Stimulated activated CD8-positive, alpha-beta memory T cell treated with anti-CD3 and anti-CD28 coated beads, Interleukin-15, amount 100 ng/mL, for 24 hours (primary cell): ENCODE measurements at places on chromosomes 5 and 9.

- DNase-seq = no peak
Measured at GRCh38 chr5:69317391-69317790, 15.2 kb downstream of the CCDC125 start.

- DNase-seq = no peak
Measured at GRCh38 chr5:90747693-90748092, 189.1 kb downstream of the ADGRV1 start.

DNA sequence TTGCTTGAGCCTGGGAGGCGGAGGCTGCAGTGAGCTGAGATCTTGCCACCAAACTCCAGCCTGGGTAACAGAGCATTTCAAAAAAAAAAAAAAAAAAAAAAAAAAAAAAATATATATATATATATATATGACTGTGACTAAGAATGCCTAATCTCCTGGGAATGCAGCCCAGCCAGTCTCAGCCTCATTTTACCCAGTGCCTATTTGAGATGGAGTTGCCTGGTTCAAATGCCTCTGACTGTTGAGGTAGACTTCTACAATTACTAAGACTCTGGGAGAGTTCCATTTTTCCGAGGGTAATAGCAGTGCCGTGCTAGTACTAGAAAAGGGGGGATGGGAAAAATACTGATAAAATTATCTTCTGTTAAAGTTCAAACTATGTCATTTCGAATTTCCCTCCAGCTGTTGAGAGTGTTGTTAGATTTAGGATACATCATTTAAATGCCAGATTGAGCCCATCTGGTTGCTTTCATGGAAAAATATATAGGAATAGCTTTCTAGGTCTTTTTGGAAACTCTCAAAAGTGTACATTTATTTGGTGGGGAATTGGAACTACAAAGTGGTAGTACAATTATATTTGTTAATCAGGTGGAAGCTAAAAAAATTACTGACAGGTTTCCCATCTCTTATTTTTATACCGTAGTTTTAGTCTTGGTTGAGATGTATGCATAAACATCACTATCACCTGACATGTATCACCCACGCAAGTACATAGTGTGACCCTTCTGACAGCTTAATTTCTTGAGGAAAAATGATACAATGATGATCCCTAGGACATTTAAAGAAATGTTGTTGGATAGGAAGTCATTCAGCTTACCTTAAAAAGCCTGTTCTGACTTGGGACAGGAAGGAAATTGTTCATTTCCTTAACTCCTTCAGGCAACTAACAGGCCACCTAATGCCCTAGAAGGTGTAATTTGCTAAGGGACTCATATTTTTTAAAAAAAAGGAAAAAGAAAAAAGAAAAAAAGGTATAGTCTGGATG, 214.9 kb downstream of the ADAMTSL1 start:
- DNase-seq = no peak

DNA sequence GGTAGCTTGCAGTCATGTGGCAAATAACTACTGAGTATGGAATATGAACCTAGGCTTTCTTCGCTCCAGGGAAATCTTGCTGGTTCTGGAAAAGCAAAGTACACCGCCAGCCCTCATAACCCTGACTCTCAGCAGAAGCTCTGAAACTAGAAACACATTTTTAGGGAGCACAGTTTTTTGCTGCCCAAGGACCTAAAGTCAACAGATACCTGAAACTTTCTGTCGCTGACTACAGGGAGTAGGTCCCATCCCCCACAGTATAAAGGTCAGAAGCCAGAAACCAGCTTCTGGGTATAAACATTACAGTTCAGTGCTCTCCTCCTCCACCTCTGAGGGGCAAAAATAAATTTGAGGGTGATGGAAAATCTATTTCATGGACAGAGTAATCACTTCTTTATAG, 3.0 kb downstream of the ATOX1 start:
- DNase-seq = no peak

DNA sequence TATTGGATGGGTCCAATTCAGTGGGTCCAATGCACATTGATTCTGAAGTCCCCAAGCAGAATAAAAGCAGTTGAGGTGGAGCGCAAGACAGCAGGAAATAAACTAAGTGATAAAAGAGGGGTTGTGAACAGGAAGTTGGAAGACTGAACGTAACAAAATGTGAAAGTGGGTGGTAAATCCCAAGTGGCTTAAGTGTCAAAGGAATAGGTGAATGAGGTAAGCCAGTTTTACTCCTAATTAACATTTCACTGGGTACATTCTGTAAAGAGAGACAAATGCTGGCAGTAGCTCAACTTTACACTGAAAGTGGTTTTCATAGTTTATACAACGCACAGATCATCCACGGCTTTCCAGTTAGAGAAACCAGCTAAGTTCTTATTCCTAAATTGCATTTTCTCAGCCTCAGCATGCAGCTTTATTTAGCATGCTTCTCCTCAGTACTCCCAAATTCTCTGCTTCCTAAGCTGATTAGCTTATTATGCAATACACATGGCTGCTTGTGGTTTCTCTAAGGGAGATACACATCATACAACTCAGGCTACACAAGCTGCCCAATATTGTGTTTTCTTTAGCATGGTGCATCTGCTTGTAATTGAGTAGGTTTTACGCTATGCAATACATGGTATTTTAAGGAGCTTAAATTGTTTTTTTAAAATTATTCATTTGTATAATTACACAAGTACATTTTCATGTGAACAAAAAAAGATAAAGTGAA, 34.2 kb upstream of the HSD17B4 start:
- no peak for DNase-seq

GRCh38 chr5:157828944-157829639, 29.9 kb downstream of the CLINT1 start:
- DNase-seq = no peak

DNA sequence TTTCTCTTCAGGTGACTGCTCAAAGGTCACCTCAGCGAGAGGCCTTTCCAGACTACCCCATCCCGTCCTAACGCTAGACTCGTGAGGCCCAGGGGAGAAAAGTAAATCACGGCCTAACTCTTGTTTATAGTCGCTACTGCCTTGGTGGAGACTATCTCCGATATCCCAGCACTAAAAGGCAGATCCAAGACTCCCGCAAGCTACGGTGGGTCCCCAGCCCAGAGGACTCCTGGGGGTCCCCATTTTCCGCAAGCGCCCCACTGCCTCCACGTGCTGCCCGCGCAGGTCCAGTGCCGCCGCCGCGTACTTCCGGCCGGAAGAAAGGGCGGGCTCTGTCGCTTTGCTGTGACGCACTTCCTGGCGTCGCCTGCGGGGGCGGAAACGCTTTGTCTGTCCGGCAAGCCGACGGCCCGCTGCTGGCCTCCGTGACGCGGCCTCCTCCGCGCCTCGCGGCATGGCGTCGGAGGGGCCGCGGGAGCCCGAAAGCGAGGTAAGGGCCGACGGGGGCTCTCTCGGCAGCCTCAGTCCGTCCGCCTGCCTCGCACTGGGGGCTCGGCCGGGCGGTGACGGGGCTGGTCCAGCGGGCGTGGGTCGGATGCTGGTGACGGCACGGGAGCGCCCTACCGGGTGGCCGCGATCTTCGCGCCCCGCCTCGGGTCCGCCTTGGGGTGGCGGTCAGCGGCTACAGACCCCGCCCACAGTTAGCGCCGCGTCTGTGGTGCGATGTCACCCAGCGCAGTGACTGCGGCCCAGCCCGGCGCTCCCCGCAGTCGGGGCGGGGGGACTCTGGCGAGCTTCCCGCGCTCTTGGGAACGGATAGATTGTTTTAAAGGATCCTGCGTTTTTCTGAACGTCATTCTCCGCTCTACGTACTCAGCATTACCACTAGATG, at the start of gene SECISBP2:
Gene SECISBP2 (plus strand): TSS at position 378 of the 892 bp plus-strand sequence. CDS start 77 bp downstream, at position 455.
- peak; percentile 96 for DNase-seq

DNA sequence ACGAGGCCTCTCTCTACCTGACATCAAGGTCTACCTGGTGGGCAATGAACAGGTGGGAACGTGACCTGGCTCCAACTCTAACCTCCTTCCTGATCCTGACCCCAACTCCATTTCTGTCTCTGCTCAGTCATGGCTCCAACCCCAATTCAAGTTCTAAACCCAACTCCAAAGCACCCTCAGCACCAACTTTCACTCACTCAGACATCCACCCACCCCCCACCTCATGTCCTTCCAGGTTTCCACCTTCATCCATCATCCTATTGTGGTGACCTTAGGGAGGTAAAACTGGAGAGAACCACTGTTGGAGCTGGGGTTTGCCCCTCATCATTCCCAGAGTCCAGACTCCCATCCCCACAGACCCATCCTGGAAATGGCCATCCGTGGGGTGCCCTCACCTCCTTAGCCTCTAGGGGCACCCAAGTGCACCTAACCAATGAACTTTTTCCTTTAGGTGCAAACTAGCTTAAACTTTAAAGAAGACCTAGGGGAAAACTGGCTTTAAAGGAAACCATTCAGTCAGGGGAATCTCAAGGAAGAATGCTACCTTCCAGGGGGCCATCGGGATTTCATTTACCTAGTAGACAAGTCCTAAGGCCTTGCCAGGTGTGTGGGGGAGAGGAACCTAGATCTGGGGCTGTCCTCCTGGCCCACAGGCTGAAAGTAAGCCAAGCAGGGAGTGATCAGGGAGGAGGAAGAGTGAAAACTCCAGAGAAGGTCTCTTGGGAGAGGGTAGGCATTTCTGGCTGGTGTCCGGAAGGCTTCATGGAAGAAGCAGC, 11.3 kb downstream of the RGS14 start:
- no peak for DNase-seq

GRCh38 chr5:131776450-131776849, 20.4 kb downstream of the FNIP1 start:
- DNase-seq = no peak

DNA sequence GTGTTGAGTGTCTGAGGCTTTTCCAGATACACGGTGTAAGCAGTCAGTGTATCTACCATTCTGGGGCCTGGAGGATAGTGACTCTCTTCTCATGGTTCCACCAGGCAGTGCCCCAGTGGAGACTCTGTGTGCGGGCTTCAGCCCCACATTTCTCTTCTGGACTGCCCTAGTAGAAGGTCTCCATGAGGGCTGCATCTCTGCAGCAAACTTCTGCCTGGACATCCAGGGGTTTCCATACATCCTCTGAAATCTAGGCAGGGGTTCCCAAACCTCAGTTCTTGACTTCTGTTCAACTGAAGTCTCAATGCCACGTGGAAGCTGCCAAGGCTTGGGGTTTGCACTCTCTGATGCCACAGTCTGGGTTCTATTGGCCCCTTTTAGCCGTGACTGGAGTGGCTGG, 256.6 kb upstream of the ITGA1 start:
- no peak for DNase-seq

DNA sequence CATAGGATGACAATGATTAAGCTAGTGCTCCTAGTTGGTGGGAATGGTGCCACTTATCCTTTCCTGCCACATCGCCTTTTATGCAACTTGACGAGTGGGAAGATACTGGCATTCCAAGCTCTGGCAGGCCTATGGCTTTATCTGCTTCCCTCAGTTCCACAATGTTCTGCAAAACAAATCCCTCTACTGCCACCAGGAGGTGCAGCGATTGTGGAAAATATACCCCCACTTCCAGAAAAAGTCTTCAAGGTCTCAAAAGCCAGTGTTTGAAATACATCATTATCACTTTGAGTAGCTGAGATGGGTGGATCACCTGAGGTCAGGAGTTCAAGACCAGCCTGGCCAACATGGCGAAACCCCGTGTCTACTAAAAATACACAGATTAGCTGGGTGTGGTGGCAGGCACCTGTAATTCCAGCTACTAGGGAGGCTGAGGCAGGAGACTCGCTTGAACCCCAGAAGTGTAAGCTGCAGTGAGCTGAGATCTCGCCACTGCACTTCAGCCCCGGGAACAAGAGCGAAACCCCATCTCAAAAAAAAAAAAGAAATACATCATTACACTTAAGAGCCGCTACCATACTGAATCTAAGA, 3.4 kb downstream of the CLINT1 start:
- no peak for DNase-seq

DNA sequence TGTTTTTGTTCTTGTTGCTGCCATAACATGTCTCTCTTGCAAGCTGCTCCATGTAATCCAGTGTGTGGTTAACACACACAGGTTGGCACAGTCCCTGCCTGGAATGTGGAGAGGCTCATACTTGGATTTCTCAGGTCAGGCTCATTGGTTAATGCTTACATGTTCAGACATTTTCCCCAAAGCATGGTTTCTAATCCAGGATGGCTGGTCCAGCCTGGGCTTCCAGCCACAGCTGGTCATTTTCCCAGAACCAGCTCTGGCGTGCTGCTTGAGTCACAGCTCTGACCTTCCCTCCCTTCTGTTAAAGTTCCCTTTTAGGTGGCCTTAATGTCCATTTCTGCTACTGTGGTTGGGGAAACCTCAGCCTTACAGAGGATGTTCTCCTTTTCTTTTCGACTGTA, 294.3 kb downstream of the TAF11L14 start:
- no peak for DNase-seq

GRCh38 chr5:102498271-102499034, at the start of gene SLCO6A1:
SLCO6A1 (minus strand) TSS chr5:102499001; CDS start chr5:102498844, 157 bp downstream.
- no peak for DNase-seq

DNA sequence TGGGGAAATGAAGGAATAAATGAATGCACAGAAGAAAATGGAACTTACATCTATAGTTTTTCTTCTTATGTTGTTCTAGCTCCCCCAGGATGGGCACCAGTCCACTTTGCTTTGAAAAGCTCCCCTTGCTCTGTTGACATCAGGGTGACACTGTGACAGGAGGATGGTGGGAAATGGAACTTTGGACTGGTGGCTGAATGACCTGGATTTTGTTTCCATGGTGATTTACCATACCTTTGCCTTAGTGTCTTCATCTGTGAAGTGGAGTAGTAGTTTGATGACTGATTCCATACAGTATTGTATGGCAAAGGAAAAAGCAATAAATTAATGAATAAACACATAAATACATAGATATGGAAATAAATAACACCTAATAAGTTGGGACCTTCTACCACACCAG, 294.7 kb downstream of the KIF4B start:
- DNase-seq = no peak

GRCh38 chr9:88075966-88076285, 62.3 kb downstream of the SPATA31C2 start:
- no peak for DNase-seq

- no peak for DNase-seq
Measured at GRCh38 chr5:35794684-35795375, 61.9 kb upstream of the IL7R start.

DNA sequence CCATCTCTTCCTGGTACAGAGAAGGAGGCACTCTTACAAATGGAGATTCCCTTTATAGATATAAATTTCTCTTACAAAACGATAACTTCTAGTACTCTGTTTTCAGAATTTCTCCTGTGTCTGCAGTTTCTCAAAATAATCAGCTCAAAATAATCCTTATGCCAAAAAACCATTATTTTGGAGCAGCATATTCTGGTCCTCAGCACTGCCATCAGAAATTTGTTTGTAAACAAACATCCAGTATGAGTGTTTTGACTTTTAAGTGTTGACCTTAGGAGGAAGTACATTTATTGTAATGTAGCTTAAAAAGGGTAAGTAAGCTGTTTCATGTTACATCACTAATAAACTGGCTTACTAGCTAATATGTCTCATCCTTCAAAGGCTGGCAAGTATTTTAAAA, 52.8 kb upstream of the SNAPC3 start:
- no peak for DNase-seq
